ENCODE measurements at places on chromosomes 4 and X.

DNA sequence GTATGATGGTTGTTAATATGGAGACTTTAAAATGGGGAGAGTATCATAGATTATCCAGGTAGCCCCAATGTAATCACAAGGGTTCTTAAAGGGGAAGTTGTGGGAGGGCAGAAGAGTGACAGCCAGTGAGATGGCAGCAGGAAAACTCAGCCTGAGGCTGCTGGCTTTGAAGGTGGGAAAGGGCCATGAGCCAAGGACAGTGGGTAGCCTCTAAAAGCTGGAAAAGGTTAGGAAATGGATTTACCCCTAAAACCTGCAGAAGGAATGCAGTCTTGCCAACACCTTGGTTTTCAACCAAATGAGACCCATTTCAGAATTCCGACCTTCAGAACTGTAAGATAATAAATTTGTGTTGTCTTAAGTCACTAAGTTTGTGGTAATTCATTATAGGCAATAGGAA is 68.8 kb upstream of the BLTP1 start:
- no peak for DNase-seq

DNA sequence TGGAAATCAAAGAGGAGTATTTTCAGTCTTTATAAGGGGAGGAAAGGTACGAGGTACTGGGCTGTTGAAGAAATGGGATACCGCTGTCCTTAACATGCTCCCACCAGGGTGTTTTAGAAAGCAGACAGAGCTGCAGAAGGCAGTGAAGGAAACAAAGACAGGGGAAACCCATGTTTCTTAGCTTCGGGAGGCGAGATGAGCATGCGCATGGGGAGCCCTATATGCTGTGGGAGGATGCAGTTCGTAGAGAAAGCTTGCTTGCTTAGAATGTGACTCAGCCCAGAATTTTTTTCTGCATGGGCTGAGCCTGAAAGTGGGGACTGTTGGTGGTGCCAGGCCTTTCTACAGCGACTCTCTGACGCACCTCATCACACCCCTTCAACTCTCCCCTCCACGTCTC is 28.8 kb upstream of the SCOC start:
- DNase-seq, result no peak

- no peak for DNase-seq
These were observed 119.8 kb downstream of the SPCS3 start for GRCh38 chr4:176439611-176440010.

GRCh38 chr4:182318256-182318655 is 75.1 kb downstream of the TENM3 start:
- DNase-seq, result no peak
